ENCODE measurements at places on chromosomes 5 and 9. TPM values are rescaled to one million over a fixed set of nuclear protein-coding genes. Genes with fewer than 3 reads are reported as not detected.

The FNBP1 gene
- 157 TPM for total RNA-seq

The TRPM6 gene
- total RNA-seq, result not detected

The WDR70 gene
- total RNA-seq, result 42.1 TPM

The C9orf50 gene
- not detected for total RNA-seq

The DBH gene
- total RNA-seq, result not detected

The SLC6A3 gene
- total RNA-seq, result not detected

The WNK2 gene
- total RNA-seq, result 0.22 TPM

The CDH10 gene
- not detected for total RNA-seq

The PCA3 gene
- total RNA-seq, result not detected

The ADRA1B gene
- total RNA-seq, result not detected

The KCNIP1 gene
- total RNA-seq, result not detected

The PSMD5 gene
- 54.0 TPM for total RNA-seq

The SV2C gene
- total RNA-seq, result 0.07 TPM

The CARD9 gene
- total RNA-seq, result 1.6 TPM

The BTNL8 gene
- total RNA-seq, result not detected

The CNTNAP3B gene
- total RNA-seq, result not detected

The ANKRD33B gene
- 13.3 TPM for total RNA-seq

The CCNB1 gene
- total RNA-seq, result 119 TPM

The STPG3 gene
- total RNA-seq, result not detected

The GLDC gene
- total RNA-seq, result 3.1 TPM

The DMRT1 gene
- total RNA-seq, result not detected

The DHFR gene
- 49.9 TPM for total RNA-seq

The INSL6 gene
- total RNA-seq, result not detected

The GFRA3 gene
- 0.17 TPM for total RNA-seq

The OR1Q1 gene
- not detected for total RNA-seq

The SPINK7 gene
- not detected for total RNA-seq

The CCDC69 gene
- 53.6 TPM for total RNA-seq

The PCDHGA4 gene
- total RNA-seq, result 0.74 TPM

The PTGDS gene
- 5.2 TPM for total RNA-seq

The IFNK gene
- not detected for total RNA-seq

The LHX6 gene
- not detected for total RNA-seq

The CEP72 gene
- total RNA-seq, result 22.5 TPM

The PLEKHG4B gene
- not detected for total RNA-seq

The LHX3 gene
- total RNA-seq, result not detected

The BNIP1 gene
- 16.9 TPM for total RNA-seq

Measured in T-helper 1 cell treated with Interleukin-12 subunit alpha and Interleukin-12 subunit beta and Interleukin-4 antibody, amounts not matched to agents 30 ng/mL and 1 ng/mL, for 36 hours (primary cell).